ENCODE measurements at places on chromosomes 1 and 21.

- DNase-seq = peak; percentile 5
These were observed 106.1 kb downstream of the APP start for GRCh38 chr21:26064506-26064905.

DNA sequence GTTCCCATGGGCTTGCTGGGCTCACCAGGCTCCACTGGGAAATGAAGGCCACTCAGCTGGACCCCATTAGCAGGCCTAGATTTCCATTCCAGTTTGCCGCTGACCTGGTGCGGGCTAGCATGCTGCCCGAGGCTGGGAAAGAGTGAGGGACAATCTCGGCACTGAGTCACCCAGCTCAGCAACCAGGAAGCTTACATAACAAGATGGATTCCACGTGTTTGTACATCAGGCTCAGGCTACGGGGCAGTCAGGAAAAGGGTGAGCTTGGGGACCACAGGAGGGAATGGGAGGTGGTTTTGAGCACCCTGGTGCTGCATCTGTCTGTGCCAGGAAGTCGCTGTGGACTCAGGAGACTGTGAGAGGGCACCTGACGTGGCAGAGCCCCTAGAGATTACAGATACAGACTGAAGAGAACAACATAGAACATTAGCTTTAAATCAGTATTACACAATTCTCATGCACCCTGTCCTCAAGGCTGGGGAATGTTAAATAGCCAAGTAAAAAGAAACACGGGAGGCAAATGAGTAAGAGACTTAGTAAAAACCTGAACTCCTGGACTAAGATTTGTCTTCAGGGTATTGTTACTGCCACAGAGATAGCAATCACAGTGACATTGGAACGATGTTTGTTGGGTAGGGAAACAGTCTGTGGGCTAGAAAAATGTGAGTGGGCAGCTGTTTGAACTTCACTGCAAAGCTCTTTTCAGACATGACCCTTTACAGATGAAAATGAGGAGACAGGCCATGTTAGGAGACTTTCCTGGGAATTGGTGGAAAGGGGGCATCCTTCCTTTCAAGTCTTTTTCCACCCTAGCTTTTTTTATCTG is 51.1 kb downstream of the GLUL start:
- DNase-seq = no peak

GRCh38 chr1:22816803-22817202 is 106.2 kb downstream of the EPHB2 start:
- no peak for DNase-seq

GRCh38 chr1:29584776-29585175 is 348.5 kb downstream of the PTPRU start:
- no peak for DNase-seq

- DNase-seq = no peak
These were observed 89.2 kb downstream of the TRIM11 start for GRCh38 chr1:228317411-228317828.

GRCh38 chr1:213976665-213977485 is 10.9 kb upstream of the PROX1 start:
- no peak for DNase-seq

DNA sequence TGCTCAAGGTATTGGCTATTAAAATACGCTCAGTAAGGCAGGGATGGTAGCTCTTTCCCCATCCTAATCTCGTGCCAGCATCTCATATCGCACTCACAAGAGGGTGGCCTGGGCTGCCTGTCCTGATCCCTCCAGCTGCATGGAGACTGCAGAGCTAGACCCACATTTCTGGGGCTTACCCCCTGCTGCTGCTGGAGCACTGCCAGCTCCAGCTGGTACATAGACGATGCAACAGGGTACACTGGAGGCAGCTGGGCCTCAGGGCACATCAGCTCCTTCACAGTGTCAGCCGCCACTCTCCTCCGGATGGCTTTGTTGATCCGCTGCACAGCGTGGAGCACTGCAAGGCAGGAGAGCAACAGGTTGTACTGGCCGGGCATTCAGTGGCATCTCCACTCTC is 16.0 kb downstream of the IQGAP3 start:
- no peak for DNase-seq

DNA sequence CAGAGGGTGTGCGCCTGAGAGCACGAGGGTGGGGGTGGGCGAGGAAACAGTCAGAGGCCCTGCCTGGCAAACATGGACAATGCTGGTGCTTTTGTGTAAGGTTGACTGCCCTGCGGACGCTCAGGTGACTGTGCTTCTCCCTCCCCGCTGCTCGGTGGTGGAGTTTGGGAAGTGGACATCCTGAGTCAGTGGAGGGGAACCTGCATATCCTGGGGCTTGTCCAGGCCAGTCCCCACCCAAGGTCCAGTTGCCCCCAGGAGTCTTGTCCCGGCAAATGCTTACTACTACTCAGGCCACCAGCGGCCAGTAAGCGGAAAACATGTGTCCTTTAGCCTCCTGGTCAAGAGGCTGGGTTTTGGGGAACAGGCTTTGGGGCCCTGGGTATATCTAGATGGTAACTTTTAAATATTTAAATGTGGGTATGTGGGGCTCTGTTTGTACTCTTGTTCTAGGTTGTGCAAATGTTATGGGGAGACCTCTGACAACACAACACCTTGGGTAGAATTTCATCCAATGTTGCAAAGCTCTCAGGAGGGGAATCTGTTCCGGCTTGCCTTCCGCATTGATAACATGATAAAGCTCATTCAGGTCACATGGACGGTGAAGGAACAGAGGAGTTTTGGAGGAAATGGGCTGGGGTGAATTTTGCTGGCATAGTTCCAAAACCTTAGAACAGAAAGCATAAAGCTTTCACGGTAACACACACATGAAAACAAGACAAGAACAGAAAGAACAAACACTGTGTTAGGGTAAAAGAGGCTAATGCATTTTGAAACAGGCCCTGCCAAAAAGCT is 364.9 kb downstream of the PRDM2 start:
- no peak for DNase-seq

- no peak for DNase-seq
These were observed 120.1 kb downstream of the CAMTA1 start for GRCh38 chr1:6905331-6905730.

- peak; percentile 44 for DNase-seq
These were observed 20.1 kb downstream of the PTPRU start for GRCh38 chr1:29256394-29256793.

DNA sequence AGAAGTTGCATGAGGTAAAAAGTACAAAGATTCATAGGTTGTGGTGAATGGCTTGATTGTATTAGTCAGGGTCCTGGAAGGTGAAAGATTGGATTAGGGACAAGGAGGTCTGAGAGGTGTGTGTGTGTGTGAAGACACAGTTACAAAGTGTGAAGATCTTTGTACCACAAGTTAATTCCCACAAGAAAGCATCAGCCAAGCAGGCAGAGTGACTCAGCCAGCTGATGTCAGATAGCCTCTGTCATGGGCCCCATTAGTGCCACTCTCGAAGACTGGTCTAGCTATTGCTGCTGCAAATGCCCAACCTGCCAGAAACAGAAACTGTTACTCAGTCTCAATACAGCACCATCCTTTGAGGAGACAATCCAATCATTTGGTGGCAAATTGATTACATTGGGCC is 96.5 kb downstream of the DTL start:
- DNase-seq = peak; percentile 27

DNA sequence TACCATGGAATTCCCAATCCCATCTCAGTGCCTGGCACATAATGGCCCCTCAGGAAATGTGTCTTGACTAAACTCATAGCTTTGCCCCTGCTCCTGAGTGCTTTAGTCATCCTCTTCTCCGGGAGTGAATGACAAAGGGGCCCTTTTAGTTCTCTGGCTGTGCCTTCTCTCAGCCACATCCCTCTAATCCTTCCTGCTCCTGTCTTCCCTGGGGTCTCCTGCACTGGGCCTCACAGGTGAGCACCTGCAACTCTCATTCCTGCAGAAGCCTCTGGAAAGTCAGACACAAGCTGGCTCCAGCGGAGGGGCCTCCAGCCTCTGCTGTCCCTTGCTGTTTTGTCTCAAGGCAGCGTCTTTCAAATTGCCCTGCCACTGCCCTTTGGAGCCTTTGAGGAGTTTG is 14.0 kb upstream of the ETV3L start:
- DNase-seq = no peak

DNA sequence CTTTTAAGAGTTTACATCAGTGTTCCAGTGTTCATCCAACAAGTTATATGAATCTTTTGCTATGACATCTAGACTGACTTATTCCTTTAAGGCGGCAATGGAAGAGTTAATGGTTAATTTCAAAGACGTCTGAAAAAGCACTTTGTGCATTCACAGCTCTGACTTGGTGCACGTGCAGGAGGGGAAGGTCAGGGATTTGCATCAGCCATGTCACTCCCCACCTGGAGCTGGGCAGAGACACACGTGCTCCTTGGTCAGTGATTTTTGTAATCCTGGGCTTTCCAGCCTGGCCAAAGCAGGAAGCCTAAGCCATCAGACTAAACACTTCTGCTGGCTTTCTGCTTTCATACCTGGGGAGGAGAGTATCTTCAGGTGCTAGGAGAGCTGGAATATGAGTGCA is 96.3 kb downstream of the ST3GAL3 start:
- no peak for DNase-seq

- no peak for DNase-seq
These were observed 35.8 kb downstream of the LAMC1 start for GRCh38 chr1:183058851-183059502.

Data from hematopoietic multipotent progenitor cell treated with erythropoietin and hydrocortisone succinate and interleukin-3 and kit ligand, for 4 days (in vitro differentiated cells).